ENCODE measurements at places on chromosomes 16 and 17.
A peak's percentile ranks its signal among the peaks of the same experiment; 100 is the strongest.

DNA sequence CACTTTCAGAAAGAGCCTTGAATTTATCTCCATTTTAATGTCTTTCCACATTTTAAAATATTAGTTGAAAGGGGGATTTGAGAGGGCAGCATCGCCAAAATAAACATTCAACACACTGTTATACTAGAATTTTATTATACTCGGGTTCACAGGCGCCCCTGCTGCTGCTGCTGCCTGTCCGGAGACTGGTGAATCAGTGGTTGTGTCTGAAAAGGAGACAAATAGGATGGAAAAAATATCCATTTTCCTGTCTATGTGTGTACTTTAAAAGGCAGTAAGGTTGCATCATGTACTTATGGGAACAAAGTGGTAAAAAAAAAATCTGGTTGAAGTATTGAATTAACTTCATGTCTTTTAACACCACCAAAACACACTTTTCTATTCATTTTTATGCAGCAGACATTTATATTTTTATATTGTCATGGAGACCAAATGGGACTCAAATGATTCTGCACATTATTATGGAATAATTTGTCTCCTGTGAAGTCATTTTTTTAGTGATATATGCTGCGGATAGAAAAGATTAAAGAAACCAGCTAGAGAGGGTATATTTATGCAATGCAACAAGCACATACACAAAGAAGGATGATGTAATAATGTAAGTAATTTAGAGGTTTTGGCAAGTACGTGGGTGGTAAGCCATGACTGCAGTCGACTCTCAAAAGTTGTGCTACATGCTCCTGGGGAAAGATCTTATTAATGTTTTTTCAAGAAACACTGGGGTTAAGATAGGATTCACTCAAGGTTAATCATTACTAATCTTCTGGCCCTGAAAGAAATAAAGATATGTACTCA lies 759.0 kb upstream of the SOX9 start:
- DNase-seq, result peak; percentile 39

DNA sequence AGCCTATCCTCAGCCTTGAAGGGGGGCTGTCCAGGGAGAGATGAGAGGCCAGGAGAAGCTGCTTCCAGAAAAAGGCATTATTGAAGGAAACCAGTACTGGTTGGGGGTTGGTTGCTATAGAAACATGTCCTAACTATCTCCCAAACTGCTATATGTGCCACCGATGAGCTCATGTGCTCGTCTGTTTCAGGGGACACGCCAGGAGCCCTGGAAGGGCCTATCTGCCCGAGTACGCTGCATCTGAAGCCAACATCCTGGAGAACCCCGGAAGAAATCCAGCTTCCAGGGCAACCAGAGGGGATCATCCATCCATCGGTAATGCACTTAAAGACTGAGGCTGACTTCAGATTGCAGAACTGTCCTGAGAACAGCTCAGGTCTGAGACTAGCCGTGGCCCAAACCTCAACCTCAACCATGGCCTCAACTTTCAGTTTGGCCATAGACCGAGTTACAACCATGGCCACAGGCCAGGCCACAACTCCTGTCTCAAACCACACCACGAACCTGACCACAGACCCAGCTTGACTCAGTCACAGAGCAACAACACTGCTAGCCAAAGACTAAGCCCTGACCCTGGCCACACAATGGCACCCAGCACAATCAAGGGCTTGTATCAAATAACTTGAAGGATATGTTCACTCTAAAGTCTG lies 10.2 kb downstream of the PITPNM3 start:
- DNase-seq, result peak; percentile 60

- DNase-seq, result peak; percentile 72
Observed at GRCh38 chr17:30344283-30345088, 10.6 kb upstream of the TMIGD1 start.

- DNase-seq, result peak; percentile 60
Observed at GRCh38 chr16:48124266-48124665, 31.5 kb downstream of the ABCC12 start.

DNA sequence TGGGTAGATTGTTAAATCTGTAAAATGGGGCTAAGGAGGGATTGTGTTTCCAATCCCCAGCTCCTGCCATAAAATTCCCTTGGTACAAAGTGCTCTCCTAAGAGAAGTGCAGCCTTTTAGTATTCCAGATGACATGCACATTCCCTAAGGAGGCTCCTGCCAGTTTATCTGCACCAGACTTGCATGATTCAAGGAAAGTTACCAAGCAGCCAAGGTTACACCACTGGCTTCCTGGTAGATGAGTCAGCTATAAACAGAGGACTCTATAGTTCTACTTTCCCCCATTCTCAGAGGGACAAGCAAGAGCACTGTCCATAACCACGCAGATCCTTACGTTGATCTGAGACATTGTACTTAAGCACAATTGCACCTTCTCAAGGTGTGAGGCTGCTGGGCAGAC lies 1.9 kb downstream of the CALB2 start:
- peak; percentile 91 for DNase-seq

DNA sequence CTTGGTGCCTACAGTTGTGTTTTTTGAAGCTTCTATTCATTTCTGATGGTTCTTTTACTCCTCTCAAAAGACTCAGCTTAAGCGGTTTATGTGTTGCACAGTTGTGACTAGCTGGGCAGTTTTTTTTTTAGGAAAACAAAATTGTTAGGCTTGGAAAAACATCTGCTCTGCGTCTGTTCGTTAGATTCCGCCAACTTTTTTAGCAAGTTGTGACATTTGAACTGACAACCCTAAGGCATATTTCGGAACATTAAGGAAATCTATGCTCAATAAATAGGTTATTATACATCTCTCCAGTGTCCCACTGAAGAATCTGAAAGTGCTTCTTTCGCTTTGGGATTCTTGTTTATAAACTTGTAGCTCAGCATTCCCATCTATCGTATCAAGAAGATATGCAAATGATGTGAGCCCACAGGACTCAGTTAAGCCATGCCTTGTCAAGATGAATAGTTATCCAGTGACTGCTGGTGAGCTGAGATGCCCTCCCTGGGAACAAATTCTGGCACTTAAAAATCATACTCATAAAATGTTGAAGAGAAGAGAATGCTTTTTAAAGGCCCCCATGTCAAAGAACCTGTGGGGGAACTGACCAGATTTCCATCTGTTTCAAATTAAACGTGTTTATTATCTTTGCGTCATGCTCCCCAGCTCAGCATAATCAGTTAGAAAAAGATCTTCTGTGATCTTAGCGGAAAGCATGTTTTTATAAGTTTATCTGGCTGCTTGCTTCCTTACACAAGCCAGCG lies 109.0 kb upstream of the FAM20A start:
- DNase-seq, result no peak

DNA sequence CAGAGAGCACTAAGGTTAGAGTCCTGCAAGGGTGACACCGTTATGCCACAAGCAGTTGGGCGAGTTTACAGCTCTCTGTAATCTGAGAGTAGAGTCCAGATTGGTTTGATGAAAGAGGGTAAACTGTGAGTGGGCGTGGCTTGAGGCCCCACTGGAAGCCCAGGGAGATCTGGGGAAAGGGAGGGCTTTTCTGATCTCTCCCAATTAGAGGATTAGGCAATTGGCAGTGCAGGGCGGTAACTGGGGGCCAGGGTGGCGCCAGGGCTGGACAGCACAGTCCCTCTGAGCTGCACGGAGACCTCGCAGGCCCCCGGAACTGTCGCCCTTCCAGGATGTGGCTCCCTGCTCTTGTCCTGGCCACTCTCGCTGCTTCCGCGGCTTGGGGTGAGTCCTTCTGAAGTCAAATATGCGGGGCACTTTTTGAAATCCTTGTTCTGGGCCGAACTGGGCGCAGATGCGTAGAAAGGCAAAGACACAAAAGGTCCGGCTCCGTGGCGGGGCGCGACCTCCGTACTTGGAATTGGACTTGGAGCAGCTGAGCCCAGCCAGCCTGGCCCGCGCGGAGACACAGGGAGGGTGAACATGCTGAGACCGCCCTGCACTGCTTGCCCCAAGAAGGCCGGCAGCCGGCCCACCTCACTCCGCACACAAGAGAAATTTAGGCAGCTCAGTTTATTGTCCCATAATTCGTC lies 72.4 kb downstream of the CES1 start:
- no peak for DNase-seq

- DNase-seq, result no peak
Observed at GRCh38 chr17:7289256-7290032, 5.0 kb downstream of the YBX2 start.
